ENCODE measurements at places on chromosomes 3 and 15. TPM values are rescaled to one million over a fixed set of nuclear protein-coding genes. Genes with fewer than 3 reads are reported as not detected.

CYP1A2 gene
- not detected for total RNA-seq

STXBP5L gene
- not detected for total RNA-seq

GRCh38 chr3:138119423-138119766 is 4.0 kb upstream of the DZIP1L start:
- no peak overlapping the region for H3K4me3 ChIP-seq
- H3K4me1 ChIP-seq = peaks cover 6% of the 10 kb centered on the region

DNA sequence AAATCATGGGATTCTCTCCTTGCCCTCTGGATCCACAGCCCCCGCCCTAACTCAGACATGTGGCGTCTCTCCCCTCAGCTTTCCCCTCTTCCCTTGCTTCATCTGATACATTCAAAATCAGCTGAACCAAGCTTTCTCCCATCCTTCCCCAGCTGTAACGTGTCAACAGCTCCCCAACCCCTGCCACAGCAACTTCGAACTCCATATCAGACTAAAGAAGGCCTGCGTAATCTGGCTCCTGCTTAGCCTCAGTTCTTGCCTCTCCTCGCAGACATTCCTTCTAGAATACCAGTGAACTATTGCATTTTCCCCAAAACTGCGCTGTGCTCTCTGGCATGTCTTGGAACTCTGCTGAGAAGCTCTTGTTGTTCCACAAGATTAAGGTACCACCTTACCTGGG is 18.3 kb downstream of the B4GALT4 start:
- H3K27me3 ChIP-seq = no peaks in the 10 kb centered on the region
- peaks cover 12% of the 10 kb centered on the region for H3K4me1 ChIP-seq
- DNase-seq = no peak
- no peak overlapping the region for H3K4me3 ChIP-seq
- no peak overlapping the region for H3K27ac ChIP-seq

- H3K27ac ChIP-seq = no peak overlapping the region
- no peaks in the 10 kb centered on the region for H3K36me3 ChIP-seq
- no peak for DNase-seq
- H3K27me3 ChIP-seq = peaks cover 2% of the 10 kb centered on the region
- no peak overlapping the region for H3K4me3 ChIP-seq
Measured at GRCh38 chr3:141103067-141103466, 51.9 kb downstream of the SPSB4 start.
